ENCODE measurements at places on chromosomes 16 and 17.

DNA sequence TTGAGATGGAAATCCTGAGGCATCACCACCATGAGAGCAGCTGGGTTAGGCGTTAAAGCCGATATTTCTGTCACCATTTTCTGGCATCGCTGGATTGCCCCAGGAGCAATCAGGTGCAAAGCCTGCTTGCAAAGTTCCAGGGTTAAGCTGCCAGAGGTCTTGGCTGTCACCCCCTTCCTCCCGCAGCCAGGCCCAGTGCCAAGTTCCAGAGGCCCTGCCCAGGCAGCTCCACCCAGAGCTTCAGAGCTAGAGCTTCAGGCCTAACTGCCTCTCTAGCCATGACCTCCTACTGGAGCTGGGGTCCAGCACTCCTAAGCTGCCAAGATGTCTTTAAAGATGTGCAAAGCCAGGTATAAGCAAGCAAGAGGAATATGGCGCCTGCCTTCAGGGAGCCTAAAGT, 8.8 kb upstream of the TMEM238L start:
- DNase-seq, result no peak

- no peak for DNase-seq
Observed at GRCh38 chr16:66976746-66977145, 11.6 kb upstream of the CES4A start.

DNA sequence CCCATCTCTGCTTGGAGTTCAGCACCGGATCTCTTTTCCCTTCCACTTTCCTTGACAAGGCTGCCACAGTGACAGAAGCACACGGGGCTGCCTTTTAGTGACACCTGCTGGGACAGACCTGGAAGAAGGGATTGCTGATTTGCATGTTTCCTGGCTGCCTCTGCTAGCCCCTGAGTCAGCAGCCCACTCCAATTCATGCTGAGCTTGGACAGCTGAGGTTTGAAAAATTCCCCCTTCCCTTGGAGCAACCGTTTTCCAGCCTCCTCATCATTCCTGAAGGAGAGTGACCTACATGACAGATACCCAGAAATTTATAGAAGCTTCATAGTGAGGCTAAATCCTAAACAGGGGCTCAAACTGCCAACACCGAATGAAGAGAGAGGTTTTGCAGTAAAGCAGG, 18.8 kb upstream of the RBL2 start:
- no peak for DNase-seq

DNA sequence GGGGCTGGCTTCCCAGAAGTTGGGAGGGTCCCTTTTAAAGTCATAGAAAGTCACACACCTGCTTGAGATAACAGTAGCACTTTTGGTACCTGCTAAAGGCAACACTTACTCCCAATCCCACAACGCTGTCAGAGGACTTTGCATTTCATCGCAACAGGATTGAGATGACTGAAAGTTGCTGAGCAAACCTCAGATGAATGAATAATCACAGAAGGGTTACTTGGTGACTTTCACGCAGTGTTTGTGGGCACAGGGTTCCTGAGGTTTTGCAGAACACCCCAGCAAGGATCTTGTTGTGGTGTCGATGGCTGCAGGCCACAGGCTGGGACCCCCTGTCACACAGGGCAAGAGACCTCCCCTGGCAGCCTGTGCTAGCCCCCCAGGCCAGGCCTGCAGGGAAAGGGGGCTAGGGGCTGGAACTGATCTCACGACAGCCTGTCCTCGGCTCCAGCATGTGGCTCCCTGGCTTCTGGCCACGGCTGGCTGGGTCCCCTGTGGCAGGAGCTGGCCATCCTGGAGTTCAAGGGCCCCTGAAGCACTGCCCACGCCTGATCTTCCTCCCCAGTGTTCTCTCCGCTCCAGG, 79.4 kb upstream of the CBX4 start:
- DNase-seq, result no peak

- DNase-seq, result no peak
Observed at GRCh38 chr17:44022246-44022645, 7.5 kb upstream of the TMEM101 start.

DNA sequence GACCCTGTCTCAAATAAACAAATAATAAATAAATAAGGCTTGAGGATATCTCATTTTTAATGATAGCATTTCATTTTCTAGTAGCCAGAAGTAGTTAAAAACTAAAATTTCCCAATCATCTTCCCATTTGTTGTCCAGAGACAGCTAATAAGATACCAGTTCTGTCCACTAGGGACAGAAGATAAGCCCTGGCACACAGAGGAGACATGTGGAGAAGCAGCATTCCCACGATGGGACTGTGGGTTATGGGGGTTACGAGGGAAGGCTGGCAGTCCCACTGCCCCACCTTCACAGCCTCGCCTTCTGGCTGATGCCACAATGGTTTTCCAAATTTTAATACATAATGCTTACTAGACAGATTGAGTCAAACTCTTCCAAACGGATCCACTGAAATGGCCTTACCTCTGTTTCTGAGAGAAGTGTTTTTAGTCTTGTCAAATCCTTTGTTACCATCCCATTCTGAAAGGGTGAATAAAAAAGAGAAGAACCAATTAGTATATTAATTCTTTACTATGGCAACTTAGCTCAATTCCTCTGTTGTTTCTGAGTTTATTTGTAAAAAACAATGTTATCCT, 44.2 kb downstream of the HELZ start:
- no peak for DNase-seq

DNA sequence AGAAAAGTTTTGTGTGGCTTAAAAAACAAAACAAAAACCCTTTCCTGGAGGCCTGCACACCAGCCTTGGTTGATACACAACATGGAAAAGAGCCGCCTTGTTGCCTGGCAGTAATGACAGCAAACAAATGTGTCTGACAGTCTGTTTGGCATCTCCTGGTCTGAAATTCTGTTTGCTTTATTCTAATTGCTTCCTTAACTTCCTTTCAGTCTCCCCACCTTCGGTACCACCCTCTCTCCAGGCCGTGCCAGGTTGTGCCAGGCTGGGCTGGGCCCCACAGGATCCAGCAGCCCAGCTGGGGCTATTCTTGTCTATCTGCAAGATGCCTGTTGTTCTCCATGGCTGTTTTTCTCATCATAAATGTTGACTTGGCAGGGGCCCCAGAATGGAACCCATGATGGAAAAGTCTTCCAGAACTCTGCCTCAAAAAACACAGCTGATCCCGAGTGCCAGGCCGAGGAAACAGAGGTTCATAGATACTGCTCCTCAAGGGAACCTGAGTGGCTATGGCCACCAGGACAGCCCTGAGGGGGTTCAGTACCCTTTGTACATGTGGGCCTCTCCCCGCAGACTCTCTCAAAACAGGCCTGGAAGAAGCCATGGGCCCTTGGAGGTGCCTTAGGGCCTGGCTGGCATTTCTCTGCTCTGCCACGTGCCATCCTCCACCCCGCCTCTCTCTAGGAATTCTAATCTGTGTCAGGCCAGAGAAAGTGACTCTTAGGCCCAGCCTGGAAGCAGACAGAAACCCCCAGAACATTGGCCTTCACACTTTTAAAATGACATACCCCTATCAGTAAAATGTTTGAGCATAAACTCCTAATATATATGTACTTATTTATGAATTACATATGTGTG, 50.5 kb downstream of the YPEL2 start:
- no peak for DNase-seq

DNA sequence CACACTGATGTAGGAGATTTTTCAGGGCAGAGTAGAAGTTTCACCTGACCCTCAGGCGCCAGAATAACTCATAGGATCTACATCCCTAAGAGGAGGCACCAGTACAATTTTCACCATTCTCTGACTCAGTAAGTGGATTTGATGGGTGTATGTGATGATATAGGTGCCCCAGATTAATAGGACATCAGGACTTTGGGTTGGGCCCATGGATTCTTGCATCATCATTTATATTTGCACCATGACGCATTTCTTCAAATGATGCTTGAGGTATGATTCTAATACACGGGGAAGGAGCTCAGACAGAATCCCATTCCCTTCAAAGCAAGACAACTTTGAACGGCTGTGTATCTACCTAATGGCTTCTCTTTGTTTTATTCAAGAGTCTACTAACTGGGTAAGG, 173.2 kb downstream of the TMEM114 start:
- no peak for DNase-seq

- DNase-seq, result no peak
Observed at GRCh38 chr16:17027488-17028129, 443.2 kb downstream of the XYLT1 start.

GRCh38 chr17:57337390-57337789, 81.1 kb downstream of the MSI2 start:
- DNase-seq, result no peak

GRCh38 chr16:5319799-5320198, 222.2 kb upstream of the EEF2KMT start:
- DNase-seq, result no peak

GRCh38 chr17:82743344-82744219, 8.2 kb downstream of the FN3K start:
- no peak for DNase-seq

- DNase-seq, result no peak
Observed at GRCh38 chr16:27829975-27830374, 233.5 kb downstream of the GSG1L start.

GRCh38 chr16:24328835-24329452, 72.8 kb downstream of the CACNG3 start:
- no peak for DNase-seq

DNA sequence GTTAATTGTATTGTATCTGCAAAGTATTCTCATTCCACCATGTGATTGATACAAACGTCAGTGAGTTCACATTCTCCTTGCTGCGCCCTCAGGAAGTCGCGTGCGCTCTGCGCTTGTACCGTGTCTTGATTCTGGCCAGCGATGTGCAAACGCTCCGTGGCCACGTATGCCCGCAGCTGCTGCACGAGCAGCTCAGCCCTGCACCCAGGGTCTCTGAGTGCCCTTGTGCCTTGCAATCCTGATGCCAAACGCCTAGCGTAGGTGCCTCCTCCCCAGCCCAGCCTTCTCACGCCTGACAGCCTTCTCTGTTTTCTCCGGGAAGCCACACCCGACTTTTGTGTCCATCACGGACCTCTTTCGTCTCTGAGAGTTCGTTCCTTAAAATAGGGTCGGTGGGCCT, 9.4 kb downstream of the ZNF469 start:
- DNase-seq, result no peak

GRCh38 chr16:72721981-72722380, 325.9 kb downstream of the ZFHX3 start:
- DNase-seq, result no peak

GRCh38 chr16:6674071-6674470, 658.6 kb upstream of the RBFOX1 start:
- no peak for DNase-seq

DNA sequence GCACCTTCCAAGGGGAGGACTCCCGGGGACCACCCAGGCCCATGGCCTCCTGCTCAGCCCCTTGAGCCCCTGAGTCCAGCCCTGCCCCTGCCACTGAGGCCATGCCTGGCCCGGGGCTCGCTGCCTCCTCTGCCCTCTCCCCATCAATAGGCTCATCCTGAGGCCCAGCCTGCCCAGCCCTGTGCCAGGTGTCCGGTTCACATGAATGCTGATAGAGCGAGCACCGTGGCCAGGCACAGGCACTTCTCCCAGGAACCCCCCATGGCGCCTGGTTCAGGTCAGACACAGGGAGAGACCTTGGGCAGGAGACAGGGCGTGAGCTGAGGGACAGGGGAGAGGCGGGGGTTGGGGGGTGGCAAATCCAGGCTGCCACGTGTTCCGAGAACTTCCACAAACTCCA, 2.8 kb upstream of the PVALEF start:
- no peak for DNase-seq

- DNase-seq, result no peak
Observed at GRCh38 chr16:63230421-63231040, 1194.3 kb upstream of the CDH8 start.

DNA sequence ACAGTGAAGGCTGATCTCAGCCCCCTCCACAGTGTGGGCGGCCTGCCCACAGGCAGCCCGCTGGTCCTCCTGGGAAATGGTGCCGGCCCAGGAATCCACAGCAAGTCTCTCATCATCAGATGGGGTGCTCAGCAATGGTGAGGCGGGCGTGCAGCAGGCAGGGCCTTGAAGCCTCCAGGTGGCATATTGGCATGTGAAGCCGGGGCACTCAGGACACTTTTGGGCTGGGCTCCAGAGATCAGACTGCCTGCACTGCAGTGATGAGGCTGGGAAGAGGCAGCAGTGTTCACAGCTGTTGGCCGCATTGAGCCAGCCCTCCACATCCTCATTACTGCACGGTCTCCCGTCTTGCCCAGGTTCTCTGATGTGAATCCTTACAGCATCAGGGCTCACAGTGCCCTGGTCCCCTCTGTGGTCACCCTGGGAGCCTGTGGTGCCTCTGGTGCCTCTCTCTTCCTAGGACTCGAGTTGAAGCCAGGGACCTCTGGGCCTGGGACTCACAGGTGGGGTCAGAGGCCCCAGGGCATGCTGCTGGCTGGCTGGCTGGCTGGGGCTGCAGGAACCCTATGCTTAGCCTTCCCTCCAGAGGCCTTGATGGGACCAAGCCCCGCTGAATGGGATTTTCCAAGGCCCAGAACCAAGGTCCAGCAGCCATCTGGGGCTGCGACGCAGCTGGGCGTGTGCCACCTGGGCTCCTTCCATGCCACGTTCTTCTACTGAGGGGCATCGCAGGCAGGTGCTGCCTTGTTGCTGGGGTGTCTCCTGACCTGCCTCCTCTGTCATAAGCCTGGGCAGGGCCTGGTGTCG, 48.6 kb downstream of the TNFRSF13B start:
- no peak for DNase-seq

- DNase-seq, result no peak
Observed at GRCh38 chr17:49820773-49821172, 27.1 kb downstream of the TAC4 start.

DNA sequence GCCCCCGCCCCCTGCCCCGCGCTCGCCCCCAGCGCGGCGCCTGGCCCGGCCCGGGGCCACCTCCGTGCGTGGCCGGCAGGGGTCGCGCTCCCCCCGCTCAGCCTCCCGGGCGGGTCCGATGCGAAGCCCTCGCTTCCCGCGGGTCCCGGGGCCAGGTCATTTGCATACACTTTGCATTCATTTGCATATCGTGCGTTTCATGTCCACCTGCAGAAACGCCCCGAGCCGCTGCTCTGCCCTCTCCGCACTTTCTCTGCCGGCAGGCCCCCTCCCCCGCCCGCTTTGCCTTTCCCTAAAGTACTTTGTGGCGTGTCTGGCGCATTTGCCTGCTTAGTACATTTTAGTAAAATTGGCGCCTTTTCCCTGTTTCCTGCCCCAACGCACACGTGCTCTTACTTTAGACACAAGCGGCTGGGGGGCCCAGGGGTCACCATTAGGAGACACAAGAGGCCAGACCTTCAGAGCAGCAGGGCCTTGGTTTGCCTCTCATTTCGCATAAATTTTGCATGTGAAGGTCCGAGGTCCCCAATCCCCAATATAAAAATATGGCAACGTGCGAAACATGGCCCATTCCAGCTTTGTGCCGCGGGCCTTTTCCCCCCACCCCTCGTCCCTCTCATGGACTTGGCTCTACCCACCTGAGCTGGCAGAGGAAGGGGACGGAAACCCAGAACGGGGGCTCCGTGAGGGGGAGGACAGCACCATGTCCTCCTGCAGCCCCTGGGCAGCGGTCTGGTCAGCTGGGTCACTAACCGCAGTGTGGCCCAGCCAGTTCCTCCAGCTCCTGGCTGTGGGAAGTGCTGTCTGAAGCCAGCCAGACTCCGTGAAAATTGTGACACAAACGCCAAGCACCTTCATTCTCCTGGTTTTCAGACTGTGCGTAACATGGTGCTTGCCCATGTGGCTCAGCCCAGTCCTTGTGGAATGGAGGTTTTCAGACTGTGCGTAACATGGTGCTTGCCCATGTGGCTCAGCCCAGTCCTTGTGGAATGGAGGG, 34.8 kb downstream of the CBFA2T3 start:
- no peak for DNase-seq
